ENCODE measurements at places on chromosomes 6 and 20.

DNA sequence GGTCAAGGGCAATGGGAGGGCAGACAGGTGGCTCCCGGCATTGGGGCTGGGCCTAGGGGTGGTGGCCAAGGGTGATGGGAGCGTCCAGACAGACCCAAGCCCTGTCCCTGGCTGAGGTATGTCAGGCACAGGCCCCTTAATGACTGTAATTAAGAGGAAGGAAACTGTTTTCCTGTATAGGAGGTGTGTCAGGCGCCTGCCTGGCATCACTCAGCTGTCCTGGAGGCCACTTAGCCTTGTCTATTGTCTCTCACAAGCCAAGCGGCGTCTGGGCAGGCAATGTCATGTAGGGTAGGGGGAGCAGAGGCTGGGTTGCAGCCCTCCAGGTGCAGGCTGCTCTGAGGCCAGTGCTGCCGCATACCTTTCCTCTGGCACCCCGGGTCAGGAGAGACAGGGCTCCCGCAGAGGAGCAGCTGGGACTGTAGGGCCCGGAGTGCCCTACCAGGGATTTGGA is 3.9 kb upstream of the FAM83C start:
- H3K4me3 ChIP-seq: no peak overlapping the region
- H3K4me1 ChIP-seq: no peaks in the 10 kb centered on the region
- peaks cover 4% of the 10 kb centered on the region for H3K27me3 ChIP-seq
- H3K27ac ChIP-seq: no peak overlapping the region

- H3K4me3 ChIP-seq: no peak overlapping the region
- DNase-seq: no peak
Measured at GRCh38 chr20:59580146-59580946, 24.0 kb upstream of the PHACTR3 start.

DNA sequence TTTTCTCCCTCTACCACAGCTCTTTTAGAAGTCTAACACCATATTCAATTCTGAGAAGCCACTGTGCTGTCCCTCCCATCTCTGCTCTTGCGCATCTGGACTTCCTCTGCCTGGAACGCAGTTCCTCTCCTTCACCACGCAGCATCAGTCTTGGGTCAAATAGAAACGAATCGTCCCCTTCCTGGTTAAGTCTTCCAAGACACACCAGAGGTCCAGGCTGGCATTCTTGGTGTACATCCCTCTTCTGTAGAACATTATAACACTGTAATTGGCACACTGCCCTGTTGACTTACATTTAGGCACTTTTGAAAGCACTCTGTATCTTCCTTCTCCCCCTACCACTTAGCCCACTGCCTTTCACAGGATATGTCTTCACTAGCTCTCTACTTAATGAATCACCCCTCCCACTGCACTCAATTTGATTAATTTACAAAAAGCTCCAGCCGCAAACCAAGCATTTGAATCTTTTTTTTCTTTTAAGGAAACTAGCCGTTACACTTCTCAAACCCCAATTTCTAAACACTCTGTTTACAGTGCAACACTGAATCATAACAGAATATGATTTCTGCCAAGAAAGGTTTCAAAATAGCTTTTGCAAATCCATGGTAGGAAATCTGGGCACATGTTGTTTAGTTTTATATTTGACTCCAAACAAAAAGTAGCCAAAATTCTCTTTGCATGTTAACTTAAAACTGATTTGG is 140.8 kb upstream of the CARMIL1 start:
- DNase-seq: peak; percentile 81
- peak overlapping the region; percentile 89 for H3K4me3 ChIP-seq
- H3K27me3 ChIP-seq: no peaks in the 10 kb centered on the region
- H3K4me1 ChIP-seq: peaks cover 41% of the 10 kb centered on the region
- peak overlapping the region; percentile 99 for H3K27ac ChIP-seq

DNA sequence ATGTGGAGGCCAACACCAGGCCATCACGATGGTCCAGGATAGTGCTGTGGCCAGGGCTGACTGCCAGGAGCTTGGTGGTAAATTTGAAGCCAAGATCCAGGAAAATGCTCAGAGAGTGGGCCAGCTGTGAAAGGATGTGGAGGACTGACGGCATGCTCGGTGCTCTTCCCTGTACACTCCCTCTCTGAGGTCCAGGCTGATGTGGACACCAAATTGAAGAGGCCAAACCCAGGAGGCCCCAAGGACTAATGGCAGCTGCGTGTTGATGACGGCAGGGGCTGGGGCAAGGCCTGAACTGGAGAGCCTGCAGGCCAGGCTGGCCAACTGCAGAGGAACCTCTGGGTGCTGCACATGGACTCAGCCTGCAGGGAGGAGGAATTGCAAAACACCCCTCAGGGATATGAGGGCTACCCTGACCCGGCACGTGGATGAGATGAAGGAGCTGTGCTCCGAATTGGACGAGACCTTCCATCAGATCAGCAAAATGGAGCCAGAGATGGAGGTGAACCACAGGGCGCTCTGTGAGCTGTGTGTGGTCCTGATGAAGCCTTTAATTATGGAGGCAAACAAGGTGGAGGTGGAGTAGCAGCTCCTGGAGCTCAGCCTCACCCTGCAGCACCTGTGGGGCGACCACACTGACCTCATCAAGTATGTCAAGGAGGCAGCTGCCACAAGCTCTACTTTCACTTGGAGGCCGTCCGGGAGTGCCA is 6.9 kb upstream of the RAET1E start:
- no peaks in the 10 kb centered on the region for H3K4me1 ChIP-seq
- H3K27ac ChIP-seq: no peak overlapping the region
- H3K4me3 ChIP-seq: no peak overlapping the region
- H3K27me3 ChIP-seq: peaks cover 7% of the 10 kb centered on the region

DNA sequence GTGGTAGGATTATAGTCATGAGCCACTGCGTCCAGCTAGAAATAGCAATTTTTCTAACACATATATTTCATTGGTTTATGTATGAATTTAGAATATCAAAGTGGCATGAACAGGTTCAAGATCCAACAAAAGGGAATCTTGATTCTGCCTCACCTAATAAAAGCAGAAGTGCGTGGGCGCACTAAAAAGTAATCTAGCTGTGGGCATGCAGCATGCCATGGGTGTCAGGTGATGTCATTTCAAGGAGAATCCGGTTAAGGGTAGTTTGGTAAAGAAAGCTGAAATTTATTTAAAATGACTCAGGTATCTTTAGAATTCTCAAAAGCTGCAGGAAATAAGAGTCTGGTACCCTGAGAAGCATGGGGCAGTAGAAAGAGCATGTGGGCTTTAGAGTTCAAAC is 17.6 kb downstream of the LRRN4 start:
- H3K27me3 ChIP-seq: no peaks in the 10 kb centered on the region
- no peak for DNase-seq
- no peak overlapping the region for H3K27ac ChIP-seq
- no peaks in the 10 kb centered on the region for H3K4me1 ChIP-seq

- no peak for DNase-seq
- H3K4me1 ChIP-seq: peaks cover 39% of the 10 kb centered on the region
- peaks cover 17% of the 10 kb centered on the region for H3K36me3 ChIP-seq
- no peak overlapping the region for H3K4me3 ChIP-seq
Measured at GRCh38 chr20:20549267-20549612, 163.2 kb downstream of the RALGAPA2 start.

GRCh38 chr20:5039255-5039657 is 37.9 kb upstream of the SLC23A2 start:
- no peak overlapping the region for H3K4me3 ChIP-seq
- H3K27ac ChIP-seq: no peak overlapping the region
- peak; percentile 65 for DNase-seq
- no peaks in the 10 kb centered on the region for H3K27me3 ChIP-seq
- peaks cover 6% of the 10 kb centered on the region for H3K4me1 ChIP-seq

GRCh38 chr6:38507173-38507572 is 132.6 kb downstream of the BTBD9 start:
- no peak overlapping the region for H3K27ac ChIP-seq
- no peaks in the 10 kb centered on the region for H3K36me3 ChIP-seq
- no peaks in the 10 kb centered on the region for H3K27me3 ChIP-seq

DNA sequence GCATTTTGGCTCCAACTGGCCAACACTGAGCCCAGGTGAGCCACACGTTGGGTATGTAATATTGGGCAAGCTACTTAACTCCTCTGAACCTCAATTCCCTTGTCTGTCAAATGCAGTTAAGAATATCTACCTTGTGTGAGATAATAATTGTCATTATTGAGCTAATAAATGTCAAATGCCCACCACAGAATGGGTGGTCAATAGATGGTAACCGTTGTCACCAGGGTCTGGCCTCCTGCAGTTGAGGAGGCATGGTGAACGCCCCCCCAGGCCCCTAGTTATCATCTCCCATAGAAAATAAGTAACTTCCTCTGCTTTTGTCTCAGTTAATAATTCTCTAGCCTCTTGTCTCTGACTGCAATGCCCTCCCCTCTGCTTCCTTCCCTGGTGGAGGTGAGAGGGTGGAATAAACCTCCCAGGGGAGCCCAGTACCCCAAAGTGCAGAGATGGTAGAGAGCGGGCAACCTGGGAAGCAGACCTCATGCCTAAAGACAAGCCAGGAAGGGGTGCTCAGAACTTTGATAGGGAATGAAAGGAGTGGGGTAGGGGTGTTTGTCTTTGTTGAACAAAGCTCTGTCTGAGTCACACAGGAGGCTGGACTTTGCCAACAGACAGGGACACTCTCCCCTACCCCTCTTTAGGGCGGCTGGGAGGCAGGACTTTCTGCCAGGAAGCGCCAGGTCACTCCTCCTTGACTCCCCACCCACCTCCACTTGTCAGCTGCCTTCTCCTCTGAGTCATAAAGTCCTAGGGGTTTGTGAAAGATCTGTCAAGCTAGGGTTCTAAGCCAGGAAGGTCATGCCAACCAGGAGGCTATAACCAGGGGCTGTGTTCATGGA is 1.3 kb upstream of the UNC5CL start:
- DNase-seq: peak; percentile 48
- no peaks in the 10 kb centered on the region for H3K27me3 ChIP-seq
- no peak overlapping the region for H3K27ac ChIP-seq
- H3K4me3 ChIP-seq: no peak overlapping the region
- peaks cover 4% of the 10 kb centered on the region for H3K36me3 ChIP-seq
- H3K4me1 ChIP-seq: peaks cover 3% of the 10 kb centered on the region

GRCh38 chr6:27228963-27229477 is 18.5 kb upstream of the PRSS16 start:
- H3K27me3 ChIP-seq: peaks cover 57% of the 10 kb centered on the region
- peaks cover 3% of the 10 kb centered on the region for H3K4me1 ChIP-seq
- no peak overlapping the region for H3K27ac ChIP-seq

DNA sequence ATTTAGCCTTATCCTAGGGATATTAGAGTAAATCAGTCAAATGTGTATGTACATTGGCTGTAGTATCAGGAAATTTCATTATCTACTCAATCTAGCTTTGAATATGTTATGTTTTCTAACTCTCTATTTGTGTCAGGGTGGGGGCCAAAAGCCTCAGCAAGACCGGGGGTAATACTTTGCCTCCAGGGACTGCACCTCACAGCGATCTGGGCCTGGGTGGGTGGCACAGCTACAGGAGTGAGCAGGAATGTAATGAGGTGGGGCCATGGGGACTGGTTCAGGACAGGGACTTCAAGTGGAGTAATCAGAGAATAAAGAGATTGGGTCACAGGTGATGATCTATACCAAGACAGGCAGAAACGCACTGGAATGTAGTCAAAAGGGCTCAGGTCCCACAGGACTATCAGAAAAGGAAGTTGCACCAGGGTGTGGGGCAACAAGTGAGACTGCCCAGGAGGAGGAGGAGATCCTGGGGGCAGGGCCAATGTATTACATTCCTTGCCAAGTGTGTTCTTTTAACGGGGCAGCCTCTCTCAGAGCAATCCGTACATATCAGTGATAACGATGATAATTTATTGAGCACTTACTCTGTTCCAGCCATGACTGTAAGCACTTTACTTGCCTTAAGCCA is 54.0 kb downstream of the PIGU start:
- no peak overlapping the region for H3K27ac ChIP-seq
- peaks cover 24% of the 10 kb centered on the region for H3K36me3 ChIP-seq
- no peak overlapping the region for H3K4me3 ChIP-seq
- DNase-seq: no peak
- H3K4me1 ChIP-seq: peaks cover 16% of the 10 kb centered on the region
- no peaks in the 10 kb centered on the region for H3K27me3 ChIP-seq

GRCh38 chr20:50655311-50655880 is 35.9 kb downstream of the RIPOR3 start:
- no peaks in the 10 kb centered on the region for H3K4me1 ChIP-seq
- H3K27ac ChIP-seq: no peak overlapping the region
- H3K27me3 ChIP-seq: no peaks in the 10 kb centered on the region

DNA sequence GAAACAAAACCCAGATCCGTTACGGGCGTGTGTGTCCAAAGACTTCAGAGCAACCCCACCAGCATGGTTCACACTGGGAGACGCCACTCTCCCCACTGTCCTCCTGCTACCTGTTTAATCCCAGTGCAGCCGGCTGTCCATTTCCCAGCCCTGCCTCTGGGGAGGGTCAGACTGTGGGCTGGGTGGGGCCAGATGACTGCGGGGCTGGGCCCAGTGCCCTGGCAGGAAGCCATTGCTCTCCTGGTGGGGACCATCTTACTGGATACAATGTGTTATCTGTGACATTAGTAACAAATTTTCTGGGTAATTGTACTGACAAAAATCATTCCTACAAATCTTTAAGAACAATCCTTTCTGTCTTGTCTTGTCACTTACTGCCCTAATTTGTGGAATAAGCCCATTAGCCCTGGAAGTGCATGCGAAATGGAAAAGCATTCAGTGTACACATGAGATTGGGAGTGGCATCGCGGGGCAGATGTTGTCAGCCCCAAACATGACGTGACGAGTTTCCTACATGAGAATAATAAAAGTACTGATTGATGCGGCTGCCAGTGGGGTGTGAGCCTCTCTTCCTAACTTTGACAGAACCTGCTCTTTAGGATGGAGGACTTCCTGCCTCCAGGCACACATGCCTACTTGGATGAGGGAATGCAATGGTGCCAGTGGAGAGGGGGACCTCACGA is 37.9 kb upstream of the PCMTD2 start:
- peaks cover 15% of the 10 kb centered on the region for H3K4me1 ChIP-seq
- H3K4me3 ChIP-seq: no peak overlapping the region
- no peak overlapping the region for H3K27ac ChIP-seq
- H3K36me3 ChIP-seq: no peaks in the 10 kb centered on the region

DNA sequence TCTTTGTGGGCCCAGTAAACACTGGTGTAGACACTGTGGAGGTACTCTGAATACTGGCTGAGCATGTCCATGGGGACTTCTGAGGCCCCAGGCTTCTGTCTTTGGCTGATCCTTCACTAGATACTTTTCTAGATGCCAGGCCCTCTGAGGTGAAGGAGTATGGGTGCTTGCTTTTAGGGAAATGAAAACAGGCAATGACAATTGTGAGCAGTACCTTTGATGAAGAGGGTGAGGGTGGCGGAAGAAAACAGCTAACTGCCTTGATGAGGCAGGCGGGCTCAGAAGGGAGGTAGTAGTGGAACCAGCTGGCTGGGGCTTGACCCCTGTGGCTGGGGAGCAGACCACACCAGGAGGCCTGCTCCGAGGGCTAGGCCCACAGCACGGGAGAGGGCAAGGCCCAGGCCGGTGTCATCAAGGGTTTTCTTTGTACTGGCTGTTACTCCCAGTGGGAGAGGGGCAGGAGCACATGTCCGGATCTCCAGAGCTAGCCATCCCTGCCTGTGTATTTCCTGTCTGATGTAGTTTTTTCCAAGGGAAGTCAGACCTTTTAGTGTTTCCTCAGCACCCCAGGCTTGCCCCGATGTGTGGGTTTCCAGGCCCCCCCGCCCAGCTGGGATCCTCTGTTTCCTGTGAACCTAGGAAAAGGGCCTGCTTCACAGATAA is 3.9 kb downstream of the PLCG1 start:
- peak overlapping the region; percentile 94 for H3K4me3 ChIP-seq
- H3K4me1 ChIP-seq: peaks cover 75% of the 10 kb centered on the region
- no peaks in the 10 kb centered on the region for H3K27me3 ChIP-seq
- H3K27ac ChIP-seq: peak overlapping the region; percentile 92
- peak; percentile 43 for DNase-seq
- H3K36me3 ChIP-seq: peaks cover 17% of the 10 kb centered on the region

GRCh38 chr20:46951405-46951804 is 56.8 kb downstream of the EYA2 start:
- H3K4me1 ChIP-seq: peaks cover 8% of the 10 kb centered on the region
- peaks cover 13% of the 10 kb centered on the region for H3K27me3 ChIP-seq
- H3K4me3 ChIP-seq: no peak overlapping the region
- no peak overlapping the region for H3K27ac ChIP-seq
